ENCODE measurements at places on chromosomes 1 and 21.
A peak's percentile ranks its signal among the peaks of the same experiment; 100 is the strongest.

- no peak for DNase-seq
Measured at GRCh38 chr1:7265771-7266371, 480.6 kb downstream of the CAMTA1 start.

DNA sequence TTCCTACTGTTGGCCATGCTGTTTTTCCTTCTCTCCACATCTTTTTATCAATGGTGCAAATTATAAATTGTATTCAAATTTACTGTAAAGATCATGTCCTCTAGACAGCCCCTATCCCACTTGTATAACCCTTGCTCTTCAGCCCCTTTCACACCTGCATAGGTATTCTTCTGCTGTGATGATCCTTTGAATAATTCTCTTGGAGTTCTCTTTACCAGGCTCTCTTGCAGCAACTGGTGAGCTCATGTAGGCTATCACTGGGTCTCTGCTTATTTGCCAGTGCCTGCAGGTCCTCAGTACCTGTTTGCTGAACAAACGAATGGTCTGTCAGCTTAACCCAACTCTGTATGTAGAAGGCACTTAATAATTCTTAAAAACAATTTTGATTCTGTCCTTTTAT is 8.2 kb downstream of the PTPRC start:
- DNase-seq: no peak

GRCh38 chr1:182649041-182649440 is 35.3 kb downstream of the RGS8 start:
- no peak for DNase-seq

DNA sequence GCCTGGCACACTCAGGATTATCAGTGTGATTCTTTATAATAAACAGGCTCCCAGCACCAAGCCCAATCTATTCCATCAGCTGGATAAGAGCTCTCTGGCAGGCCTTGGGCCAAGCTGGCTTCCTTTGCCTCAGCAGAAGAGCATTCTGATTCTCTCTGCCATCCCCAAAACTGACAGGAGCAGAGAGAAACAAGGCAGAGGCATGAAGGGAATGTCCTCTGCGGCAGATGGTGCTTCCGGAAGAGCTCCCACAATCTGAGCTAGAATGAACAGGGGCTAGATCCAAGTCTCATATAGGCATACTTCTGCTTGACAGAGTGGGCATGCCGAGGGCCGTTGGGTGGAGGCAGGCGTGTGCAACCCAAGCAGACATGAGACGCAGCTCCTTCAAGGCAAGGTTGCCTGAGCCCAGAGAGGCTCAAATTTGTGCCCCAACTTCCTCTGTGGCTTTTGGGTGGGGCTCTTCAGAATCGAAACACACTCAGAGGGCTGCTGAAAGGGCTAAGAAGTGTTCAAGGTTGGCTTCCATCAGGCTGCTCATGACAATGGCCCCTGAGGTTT is 4.0 kb downstream of the CAPN2 start:
- DNase-seq: no peak

DNA sequence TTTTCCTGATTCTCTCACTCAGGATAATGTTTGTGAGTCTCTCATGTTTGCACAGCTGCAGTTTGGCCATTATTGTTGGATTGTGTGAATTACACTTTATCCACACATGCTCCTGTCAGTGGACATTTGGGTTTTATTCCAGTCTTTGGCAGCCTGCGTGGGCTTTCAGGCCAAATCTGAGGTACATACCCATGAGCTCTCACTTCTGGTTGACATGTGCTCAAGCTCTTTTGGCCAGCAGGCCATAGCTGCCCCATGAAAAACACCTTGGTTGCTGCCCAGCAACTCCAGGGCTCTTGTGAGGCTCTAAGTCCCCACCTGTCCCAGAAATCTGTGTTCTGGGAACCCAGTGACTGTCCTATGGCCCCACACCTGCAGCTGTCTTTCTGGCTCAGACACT is 124.5 kb upstream of the GALNT2 start:
- DNase-seq: peak; percentile 43

- DNase-seq: no peak
Measured at GRCh38 chr1:54838565-54839180, 37.5 kb upstream of the TTC22 start.

DNA sequence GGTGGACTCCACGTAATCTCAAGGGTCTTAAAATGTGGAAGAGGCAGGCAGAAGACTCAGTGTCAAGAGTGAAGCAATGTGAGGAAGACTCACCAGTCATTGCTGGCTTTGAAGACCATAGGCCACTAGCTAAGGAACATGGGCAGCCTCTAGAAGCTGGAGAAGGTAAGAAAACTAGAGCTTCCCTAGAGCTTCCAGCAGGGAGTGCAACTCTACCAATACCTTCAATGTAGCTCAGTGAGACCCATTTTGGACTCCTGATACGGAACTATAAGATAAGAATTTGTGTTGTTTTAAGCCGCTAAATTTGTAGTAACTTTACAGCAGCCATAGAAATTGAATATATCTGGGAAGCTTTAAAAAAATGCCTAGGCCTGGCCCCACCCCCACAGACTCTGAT is 18.9 kb downstream of the METTL13 start:
- no peak for DNase-seq

DNA sequence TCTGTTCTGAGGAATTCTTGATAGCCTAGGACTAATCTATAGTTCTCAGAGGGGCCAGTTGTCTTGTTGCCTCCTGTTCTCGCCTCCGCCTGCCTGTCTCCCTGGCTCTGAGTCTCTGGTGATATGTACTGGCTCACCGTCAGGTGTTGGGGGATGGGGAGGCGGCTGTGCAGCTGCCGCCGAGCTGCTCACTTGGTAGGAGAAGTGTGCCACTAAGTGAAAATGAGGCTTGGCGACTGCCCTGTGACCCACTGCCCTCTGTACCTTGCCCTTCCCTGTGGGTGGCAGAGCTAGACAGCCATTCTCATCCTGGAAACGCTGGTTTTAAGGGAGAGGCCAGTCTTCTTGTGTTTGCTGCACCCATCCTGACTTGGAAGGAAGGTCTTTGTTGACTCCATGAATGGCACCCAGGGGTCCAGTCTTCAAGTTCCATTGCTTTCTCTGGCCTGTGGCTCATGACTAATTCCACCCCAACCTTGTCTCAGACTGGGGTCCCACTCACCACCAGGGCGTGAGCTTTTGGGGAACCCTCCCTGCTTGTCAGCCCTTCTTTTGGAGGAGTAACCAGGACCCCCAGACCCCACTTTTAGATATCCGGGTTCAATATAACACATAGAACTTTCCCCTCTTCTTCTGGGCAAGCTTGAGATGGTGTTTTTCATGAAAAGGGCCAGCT is 120.6 kb downstream of the CACNA1E start:
- no peak for DNase-seq

DNA sequence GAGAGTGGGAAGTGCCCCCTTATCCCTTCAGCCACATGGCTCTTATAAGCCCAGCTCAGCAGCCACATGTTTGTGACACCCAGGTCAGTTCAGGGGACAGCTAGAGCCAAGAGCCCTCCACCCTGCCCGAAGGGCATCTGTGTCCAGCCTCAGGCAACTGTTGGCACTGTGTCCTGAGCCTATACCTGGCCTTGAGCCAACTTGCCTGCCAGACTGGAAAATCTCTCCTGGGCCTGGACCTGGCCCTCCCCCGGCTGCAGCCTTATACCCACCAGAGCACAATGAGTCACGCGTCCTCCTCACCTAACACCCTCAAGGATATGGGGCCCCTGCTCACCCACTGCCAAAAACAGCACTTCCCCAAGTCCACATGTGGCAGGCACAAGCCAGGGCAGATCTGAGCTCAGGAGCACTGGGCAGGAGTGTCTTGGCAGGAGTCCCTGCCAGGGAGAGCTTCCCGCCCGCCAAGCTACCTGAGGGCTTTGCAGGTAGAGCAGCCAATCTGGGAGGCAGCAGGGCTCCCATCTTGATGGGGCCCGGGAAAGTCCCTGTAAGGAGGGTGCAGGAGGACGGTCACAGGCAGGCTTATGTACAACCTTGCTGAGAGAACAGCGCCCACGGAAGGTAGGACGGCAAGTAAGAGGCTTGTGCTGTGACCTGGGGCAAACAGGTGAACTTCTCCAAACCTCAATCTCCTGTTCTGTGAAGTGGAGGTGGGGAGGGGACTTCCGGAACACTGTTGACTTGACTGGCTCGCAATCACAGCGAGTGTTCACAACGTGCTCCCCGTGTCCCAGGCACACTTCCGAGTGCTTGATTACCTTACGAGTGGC is 19.8 kb upstream of the HSPG2 start:
- no peak for DNase-seq

DNA sequence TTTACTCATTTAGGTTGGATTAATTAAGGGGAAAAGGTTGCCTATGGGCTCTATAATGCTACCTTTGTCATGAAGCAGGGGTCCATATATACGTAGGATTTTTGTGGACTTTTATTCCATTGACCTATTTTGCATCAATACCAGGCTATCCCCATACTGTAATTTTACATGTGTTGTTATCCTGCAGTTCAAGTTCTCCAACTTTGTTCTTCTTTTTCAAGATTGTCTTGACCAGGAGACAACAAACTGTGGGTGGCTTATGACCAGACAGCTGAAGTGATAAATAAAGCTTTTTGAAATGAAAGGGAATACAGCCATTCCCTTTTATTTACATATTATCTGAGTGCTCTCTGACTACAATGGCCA is 345.7 kb downstream of the BARHL2 start:
- DNase-seq: no peak

DNA sequence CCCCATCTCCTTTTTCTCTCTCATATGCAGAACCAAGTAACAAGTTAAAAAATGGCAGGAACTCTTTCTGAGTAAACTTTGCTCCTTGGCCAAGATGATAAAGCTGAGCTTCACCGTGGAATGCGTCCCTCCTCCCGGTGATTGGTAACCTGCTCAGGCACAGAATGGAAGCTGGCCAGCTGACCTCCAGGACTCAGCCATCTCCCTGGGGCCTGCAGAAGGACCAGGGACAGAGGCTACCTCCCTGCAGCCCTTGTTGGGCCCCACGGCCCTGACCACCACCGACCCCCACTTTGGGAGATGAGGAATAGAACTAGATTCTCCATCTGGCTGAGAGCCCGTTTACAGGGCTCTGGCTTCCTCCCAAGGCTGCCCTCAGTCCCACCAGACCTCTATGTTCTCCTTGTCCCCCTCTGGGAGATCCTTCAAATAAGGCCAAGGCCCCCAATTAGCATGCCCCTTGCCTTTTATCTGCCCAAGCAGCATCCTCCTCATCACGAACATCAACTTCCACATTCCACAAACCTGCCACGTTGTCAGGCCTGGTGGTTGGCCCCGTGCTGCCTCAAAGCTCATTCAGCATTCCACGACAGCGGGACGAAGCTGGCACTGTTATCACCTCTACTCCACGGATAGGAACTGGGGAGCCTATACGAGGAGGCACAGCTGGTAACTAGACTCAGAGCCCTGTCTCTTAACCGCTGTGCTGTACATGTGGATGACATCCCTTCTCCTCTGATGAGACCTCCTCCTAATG is 74.2 kb downstream of the CD34 start:
- no peak for DNase-seq

DNA sequence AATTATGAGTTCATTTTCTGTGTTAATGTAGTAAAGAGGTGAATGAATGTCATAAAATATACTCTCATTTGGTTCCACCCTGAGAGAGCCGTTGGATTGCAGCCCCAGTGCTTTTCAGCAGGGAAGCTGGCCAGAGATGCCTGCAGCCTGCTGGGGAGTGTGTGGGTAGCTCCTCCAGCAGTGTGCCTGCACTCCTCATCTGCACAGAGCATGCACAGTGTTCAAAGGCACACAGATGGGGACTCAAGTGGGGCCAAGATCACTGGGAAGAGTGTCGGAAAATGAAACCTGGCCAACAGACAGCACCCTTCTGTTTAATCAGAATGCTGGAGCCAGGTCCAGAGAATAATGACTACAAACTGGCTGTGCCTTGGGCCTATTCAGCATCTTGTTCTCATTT is 206.8 kb downstream of the ST6GALNAC3 start:
- DNase-seq: peak; percentile 66

DNA sequence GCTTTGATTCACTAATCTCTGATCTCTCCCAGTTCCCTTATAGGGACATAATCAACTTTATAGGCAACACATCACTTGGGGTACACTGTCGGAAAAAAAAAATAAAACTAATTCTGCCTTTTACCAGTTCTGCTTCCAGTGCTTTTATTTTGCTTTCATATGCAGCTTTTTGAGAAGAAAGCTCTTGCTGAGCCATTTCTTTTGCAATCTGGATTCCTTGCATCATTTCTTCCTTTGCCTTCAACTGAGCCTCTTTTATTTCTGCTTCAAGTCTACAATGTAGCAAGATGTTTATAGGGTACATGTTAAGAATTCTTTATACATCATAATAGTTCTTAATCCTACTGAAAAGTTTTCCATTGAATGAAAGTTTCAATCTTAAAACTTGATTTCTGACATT is 30.6 kb downstream of the KIF14 start:
- no peak for DNase-seq

DNA sequence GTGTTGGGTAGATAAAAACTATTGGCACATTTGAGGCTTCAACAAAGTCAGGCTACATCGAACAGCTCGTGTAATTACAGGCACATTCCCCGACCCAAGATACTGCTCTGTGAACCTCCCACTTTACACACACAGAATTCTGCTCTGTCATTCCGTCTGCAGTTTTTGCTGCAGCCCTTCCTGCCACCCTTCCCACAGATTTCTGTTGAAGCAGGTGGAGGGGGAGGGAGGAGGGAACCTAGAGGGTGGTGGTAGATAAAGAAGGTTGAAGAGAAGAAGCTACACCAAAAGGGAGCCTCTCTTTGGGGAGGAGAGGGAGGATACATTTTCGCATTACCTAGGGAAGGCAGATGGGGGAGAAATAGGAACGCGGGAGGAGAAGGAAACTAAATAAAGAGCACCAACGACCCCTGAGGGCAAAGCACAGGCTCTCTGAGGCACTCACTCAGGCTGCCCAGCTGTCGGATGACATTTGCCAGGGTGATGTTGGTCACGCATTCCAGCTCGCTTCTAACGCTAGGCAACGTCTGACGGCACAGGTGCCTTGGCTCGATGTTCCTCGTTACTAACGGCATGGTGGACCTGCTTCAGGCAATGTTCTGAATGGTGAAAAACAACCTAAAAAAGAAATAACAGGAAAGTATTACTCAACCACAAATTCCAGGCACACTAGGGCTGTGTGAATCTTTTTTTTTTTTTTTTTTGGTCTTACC is 36.0 kb downstream of the GPR3 start:
- peak; percentile 57 for DNase-seq

DNA sequence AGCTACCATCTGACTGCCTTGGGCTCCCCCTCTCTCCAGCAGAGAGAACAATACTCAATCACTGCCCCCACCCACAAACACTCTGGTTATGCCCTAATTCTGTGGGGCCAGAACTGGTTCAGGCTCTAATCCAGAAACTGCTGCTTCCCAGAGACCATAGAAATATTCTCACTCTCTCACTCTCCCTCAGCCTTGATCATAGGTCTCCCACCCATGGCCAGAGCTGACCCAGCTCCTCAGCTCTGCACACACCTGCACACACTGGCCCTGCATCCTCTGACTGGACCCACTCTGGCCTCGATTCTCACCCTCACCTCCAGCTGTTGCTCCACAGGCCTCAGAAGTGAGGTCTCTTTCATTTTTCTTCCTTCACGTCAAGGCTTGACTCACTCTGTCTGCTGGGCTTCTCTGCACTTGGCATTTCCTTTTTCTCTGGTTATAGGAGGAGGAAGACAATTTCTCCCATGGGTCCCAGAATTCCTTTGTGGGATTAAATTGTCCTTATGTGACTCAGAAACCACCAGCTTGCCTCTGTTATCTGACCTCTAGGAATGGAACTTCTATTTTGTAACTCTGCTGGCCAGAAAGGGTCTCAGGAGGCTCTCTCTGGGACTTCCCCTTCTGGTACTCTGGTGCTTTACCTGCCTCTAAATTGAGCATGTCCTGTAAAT is 15.6 kb upstream of the ZMYM6 start:
- DNase-seq: no peak

Measured in left hindlimb (tissue), 1 donor.